ENCODE measurements at places on chromosomes 1 and 21.
A peak's percentile ranks its signal among the peaks of the same experiment; 100 is the strongest.

DNA sequence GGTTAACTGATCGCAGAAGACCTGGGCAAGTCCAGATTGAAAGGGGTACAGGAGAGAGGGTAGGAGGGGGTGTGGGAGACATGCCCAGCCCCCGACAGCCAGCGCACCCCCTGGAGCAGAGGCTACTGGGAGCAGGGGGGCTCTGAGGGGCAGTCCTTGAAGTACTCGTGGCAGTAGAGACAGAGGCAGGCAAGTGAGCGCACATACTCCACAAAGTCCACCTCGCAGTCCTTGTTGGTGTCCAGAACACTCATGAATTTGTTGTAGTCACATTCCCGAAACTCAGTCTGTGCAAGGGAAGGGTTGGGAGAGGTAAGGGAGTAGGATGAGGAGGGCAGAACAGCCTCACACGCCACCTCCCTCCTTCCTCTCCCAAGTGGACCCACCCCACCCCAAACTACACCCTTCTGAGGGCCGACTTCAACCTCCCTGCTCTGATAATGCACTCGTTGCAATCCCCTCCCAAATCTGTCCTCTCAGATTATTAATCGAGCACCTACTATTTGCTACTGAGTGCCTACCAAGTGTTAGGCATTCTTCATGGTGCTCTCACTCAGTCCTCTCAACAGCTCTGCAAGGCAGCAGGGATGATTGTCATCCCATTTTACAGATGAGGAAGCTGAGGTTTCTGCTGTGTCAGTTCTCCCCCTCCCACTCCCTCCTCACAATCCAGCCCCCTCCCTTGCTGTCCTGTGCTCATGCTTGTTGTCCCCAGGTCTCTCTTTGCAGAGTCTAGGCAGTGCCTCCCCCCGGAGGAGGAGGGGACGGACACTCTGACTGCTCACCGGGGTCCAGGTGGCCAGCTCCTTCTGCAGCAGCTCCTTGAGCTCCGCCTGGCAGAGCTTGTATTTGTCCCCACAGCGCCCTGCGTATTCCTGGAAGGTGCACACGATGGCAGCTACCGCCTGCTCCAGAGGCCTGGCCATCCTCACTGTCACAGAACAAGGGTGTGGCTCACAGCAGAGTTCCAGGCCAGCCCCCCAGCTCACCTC is 1.2 kb downstream of the S100A3 start:
- DNase-seq: no peak

- DNase-seq: no peak
Measured at GRCh38 chr1:198153103-198153502, 3.7 kb upstream of the NEK7 start.

- DNase-seq: peak; percentile 72
Measured at GRCh38 chr21:41926117-41926806, 27.6 kb downstream of the C2CD2 start.

DNA sequence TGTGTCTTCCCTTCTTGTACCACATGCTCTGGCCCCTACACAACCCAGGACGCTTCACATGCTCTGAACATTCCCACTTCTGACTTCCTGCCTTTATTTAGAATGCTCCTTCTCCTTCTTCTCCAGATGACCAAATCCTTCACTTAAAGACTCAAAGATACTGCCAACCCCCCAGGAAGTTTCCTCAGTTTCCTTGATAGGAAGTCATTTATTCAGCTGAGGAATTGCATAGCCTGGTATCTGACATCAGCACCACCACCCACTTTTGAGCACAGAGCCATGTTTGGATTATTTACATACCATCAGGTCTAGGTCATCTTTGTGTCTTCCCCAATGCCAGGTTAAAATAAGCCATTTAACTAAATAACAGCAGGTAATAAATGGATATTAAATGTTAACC is 42.4 kb downstream of the GFI1 start:
- DNase-seq: no peak

DNA sequence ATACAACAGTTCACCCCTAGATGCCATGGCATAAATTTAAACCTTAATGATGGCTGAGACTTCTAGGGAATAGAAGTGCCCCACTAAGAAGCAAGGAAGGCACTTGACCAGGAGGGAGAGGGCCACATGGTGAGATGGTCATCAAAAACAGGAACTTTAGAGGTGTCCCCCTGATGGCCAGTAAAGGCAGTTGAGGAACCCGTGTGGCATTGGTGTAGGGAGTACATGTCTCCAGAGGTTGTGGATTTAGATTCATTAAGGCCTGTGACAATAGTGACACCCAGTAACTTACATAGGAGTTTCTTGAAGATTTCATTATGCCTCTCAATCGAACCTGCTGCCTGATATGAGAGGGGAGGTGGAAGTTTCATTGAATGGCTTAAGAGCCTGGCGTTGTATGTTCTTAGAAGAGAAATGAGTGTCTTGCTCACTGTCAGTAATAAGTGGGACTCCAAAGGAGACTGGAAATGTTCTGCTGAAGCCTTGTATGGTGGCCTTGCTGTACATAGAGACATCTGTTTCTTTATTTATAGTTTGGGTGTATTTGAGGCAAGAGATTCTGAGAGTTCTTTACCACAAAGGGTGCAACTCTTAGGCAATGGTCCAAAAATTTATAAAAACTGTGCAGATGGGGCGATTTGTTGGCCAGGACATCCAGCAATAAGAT is 27.9 kb downstream of the EDARADD start:
- no peak for DNase-seq

GRCh38 chr21:39152271-39152670 is 31.0 kb downstream of the PSMG1 start:
- no peak for DNase-seq
